ENCODE measurements at places on chromosomes 1 and 21.
A peak's percentile ranks its signal among the peaks of the same experiment; 100 is the strongest.

DNA sequence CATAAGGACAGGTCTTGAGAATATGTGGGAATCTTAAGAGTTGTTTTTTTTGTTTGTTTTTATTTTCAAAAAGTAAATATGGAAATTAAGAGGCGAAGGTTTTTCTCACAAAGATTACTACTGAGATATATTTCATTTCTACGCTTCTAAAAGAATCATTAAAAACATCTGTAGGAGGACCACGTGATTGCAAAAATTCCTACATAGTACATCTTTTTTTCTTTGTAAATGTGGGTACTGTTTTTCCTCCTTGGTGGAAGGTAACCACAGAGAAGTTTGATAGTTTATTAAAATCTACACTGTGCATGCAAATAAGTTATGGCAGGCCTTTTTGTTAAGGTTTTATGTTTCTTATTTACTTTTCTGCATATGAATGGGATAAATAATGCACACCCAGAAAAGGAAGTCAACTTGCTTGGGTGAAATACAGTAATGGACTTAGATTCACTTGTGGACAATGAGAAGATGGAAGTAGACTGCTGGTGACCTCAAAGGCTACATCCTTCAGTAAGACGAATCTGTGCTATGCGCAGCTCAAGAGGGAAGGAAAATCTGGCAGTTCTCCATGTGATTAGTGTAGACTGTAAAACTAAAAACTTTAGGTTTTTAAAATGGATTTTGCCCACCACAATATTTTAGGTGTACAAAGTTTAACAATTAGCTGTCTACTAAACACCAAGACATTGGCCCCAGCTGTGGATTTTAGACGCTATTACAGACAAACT, 2.0 kb downstream of the AK5 start:
- DNase-seq = no peak

DNA sequence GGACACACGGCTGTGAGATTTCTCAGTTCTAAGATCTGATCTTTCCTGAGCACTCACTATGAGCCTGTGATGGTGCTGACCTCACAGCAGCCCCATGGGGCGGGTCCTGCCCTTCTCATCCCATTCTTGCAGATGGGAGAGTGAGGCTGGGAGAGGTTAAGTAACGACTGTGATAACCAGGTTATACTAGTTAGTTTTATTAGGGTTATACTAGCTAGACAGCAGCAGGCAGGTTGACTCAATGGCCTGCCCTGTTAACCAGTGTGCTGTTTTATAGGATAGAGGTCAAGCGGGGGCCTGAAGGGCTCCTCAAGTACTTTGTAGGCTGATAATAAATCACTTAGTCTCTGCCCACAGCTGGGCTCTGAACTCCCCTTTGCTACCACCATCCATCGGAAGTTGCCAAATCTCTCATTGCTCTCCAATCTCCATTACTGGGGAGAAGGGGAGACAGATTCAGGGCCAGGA, 4.8 kb downstream of the CNTN2 start:
- DNase-seq = no peak

DNA sequence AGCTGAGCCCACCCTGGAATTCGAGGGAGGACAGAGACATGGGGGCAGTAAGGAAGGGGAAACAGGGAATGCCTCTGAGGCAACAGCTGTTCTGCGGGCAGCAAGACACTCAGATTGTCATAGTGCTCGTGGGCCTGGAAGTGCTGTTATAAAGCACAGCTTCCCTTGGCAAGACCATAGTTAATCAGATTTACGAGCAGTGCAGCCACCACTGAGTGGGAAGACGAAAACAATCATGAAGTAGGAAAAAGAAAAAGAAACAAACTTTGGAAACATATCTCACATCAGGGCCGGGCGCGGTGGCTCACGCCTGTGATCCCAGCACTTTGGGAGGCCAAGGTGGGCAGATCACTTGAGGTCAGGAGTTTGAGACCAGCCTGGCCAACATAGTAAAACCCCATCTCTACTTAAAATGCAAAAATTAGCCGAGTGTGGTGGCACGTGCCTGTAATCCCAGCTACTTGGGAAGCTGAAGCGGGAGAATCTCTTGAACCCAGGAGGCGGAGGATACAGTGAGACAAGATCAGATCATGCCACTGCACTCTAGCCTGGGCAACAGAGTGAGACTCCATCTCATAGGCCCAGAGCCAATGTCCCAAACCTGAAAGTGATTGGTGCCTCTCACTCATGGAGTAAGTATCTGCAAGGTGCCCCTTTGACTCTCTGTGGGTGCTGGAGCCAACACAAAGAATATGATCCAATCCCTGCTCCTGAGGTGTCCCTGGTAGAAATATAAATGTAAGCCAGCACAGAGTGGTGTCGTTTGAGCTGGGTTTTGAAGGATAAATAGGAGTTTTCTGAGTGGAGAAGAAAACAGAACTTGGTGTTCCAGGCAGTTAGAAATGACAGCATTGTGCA, 55.6 kb upstream of the GPR153 start:
- no peak for DNase-seq

- DNase-seq = no peak
Observed at GRCh38 chr1:44357710-44358109, 2.7 kb upstream of the ERI3 start.

DNA sequence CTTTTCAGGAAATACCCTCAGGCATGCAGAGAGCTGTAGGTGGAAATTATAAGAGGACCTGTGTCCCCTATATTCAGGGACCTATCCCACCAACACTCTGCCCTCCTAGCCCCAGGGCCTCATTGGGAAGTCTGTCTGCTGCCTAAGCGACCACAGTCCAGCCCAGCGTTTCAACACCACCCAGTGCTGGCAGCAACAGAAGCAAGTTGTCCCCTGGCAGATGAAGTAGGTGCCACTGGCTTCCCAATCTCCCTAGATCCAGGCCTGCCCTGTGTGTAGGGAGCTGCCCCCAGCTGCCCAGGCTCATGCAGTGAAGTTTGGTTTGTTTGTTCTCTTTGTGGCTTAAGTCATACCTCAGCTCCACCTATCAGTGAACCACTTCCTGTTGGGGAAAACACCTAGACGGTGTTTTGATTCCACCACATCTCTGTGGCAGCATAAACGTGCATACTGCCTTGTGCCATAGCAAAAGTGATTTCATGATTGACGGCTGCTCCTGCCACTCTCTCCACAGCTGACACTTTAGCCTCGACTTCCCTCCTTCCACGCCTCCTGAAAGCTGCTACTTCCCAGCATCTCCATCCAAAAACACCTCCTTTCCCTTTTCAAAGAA, 8.1 kb upstream of the LEFTY1 start:
- no peak for DNase-seq

DNA sequence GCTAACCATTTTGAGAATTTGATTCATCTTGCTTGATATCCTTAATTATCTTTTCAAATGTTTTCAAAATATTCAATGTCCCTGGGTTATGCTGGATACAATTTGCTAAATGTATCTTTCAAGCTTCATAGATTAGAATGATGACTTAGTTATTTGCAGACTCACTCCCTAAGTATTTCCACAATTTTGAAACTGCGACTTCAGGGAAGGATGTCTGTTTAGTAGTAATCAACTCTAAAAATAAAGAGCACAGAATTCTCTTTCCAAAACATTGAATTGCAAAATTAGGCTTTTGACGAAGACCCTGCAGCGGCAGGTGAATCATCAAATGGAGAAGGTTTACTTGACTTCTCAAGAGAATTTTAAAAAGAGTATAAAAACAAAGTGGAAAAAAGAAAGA, 14.2 kb downstream of the RGS1 start:
- DNase-seq = peak; percentile 29

- DNase-seq = peak; percentile 67
Observed at GRCh38 chr1:32487182-32487581, 22.3 kb downstream of the ZBTB8B start.

DNA sequence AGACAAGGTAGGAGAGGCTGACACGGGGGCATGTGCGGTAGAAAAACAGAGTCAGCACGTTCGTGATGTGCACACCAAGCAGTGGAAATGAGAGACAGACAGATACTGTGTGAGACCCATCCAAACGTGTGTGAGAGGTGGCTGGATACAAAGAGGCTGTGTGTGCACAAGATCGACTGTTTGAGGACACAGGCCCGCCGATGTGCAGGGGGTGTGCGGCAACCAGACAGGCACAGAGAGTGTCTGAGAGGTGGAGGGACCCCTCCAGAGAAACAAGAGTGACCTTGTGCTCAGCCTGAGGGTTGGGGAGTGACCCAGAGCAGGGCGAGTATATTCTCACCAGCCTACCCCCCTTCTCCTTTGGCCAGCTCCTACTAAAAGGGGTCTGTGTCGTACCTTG, 97.8 kb upstream of the IPO9 start:
- no peak for DNase-seq

GRCh38 chr1:245751116-245751515, 596.3 kb downstream of the KIF26B start:
- no peak for DNase-seq

- no peak for DNase-seq
Observed at GRCh38 chr1:232996143-232996542, 45.7 kb downstream of the NTPCR start.

GRCh38 chr1:87154384-87154783, 174.3 kb upstream of the LMO4 start:
- no peak for DNase-seq

GRCh38 chr1:207362962-207363860, 41.7 kb downstream of the CD55 start:
- DNase-seq = no peak

- no peak for DNase-seq
Observed at GRCh38 chr1:41700581-41700980, 216.1 kb upstream of the EDN2 start.

GRCh38 chr1:78790174-78790573, 140.5 kb downstream of the IFI44 start:
- DNase-seq = no peak

- peak; percentile 51 for DNase-seq
Observed at GRCh38 chr1:114428083-114428754, 82.8 kb downstream of the TRIM33 start.

- DNase-seq = no peak
Observed at GRCh38 chr1:240737766-240738265, 125.9 kb upstream of the GREM2 start.

All from trophoblast cell (in vitro differentiated cells and primary cell).